Activated CD8-positive, alpha-beta memory T cell treated with anti-CD3 and anti-CD28 coated beads, Interleukin-2, amount 10 ng/mL, durations not matched to agents 7 days and 5 days (primary cell): ENCODE measurements at places on chromosomes 6 and 20. TPM values are rescaled to one million over a fixed set of nuclear protein-coding genes. Genes with fewer than 3 reads are reported as not detected.

ADGRF5 gene
- not detected for total RNA-seq

DNA sequence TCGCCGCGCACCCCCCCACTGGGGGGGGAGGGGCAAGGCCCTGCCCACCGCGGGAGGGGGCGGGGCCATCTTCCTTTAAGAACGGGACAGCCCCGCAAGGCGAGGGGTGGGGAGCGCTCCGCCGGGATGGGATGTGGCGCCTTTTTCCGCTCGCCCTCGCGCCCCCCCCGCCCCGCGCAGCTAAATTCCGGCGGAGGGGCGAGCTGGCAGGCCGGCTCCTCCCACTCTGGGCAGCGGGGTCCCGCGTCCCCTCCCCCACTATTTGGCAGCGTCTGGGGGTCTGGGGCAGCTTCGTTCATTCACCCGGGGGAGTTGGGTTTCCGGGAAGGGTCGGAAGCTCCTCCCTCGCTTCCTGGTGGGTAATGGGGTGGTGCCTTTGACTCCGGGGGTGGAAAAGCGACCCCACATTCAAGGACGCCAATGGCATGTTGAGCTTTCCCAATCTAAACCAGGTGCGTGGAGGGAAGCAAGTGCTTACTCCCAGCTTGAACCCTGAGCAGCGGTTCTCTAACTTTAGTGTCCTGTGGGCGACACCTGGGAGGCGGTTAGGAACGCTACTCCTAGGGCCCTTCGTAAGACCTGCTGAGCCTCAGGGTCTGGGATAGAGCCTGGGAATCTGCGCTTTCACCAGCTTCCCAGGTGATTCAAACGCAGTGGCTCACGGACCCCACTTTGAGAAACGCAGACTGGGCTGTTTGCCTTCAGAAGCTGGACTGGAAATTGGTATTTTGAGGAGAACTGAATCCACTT lies 927 bp downstream of the ASXL1 start:
- H3K4me3 ChIP-seq = peak overlapping the region; percentile 87
- peak overlapping the region; percentile 88 for H3K27ac ChIP-seq
- H3K4me1 ChIP-seq = peaks cover 72% of the 10 kb centered on the region
- DNase-seq = peak; percentile 86

DNA sequence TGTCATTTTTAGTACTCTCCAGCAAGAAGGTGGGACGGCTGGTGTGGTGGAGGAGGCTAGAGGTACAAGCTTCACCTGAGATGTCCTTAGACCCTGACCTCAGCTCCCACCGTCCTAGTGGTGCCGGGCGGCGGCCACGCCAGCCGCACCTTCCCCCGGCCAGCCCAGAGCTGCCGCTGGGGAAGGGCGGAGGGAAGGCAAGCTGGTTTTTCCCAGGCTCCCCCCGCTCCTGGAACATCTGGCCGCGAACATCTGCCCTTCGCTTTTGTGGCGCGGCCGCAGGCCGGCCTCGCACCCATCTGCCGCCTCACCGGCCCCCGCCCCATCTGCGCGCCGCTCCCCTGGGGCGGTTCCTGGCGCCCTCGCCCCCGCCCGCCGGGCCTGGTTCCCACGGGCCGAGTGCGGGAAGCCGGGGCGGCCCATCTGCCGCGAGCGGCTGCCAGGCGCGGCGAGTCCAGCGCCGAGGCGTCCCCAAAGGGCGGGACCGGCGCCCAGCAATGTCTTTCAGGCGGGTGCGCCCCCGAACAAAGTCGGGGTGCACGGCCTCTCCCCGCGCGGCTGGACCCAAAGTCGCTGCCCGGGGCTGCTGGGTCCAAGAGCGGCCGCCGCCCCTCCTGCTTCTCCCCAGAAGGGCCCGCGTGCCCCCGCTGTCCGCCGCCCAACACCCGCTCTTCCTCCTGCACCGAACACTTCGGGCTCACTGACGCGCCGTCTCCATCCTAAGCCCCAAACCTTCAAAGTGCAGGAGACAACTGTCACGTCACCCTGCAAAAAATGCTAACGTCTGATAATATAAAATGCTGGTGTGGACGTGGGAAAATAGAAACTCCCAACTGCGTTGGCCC lies 17.3 kb upstream of the ID1 start:
- H3K36me3 ChIP-seq = no peaks in the 10 kb centered on the region
- no peak for DNase-seq
- H3K4me3 ChIP-seq = peak overlapping the region; percentile 50
- no peak overlapping the region for H3K27ac ChIP-seq

- no peaks in the 10 kb centered on the region for H3K4me1 ChIP-seq
- no peaks in the 10 kb centered on the region for H3K36me3 ChIP-seq
- no peak for DNase-seq
- H3K4me3 ChIP-seq = no peak overlapping the region
Measured at GRCh38 chr6:41675992-41676391, 37.7 kb downstream of the MDFI start.

GRCh38 chr6:47478233-47479139 lies 897 bp downstream of the CD2AP start:
- H3K36me3 ChIP-seq = peaks cover 1% of the 10 kb centered on the region
- H3K4me3 ChIP-seq = peak overlapping the region; percentile 94
- H3K27me3 ChIP-seq = no peaks in the 10 kb centered on the region
- no peak for DNase-seq
- peaks cover 36% of the 10 kb centered on the region for H3K4me1 ChIP-seq

DNA sequence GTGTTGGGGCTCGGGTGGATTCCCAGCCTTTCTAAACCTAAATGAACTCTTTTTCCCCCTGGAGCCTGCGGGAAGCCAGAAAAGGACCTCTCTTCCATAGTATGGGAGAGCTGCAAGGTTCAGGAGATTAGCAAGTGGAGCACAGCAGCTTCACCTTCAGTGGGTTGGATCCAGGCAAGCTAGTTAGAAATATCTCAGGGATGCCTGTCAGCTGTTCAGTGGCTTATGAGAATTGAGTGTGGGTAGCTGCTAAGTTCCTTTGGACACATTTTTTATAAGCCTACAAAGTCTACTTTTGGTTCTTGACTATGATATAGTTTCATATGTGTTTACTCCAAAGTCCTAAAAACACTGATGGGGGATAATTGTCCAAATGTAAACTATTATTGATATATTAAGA lies 642.1 kb downstream of the EPM2A start:
- no peak for DNase-seq
- H3K27me3 ChIP-seq = peaks cover 7% of the 10 kb centered on the region
- H3K27ac ChIP-seq = no peak overlapping the region

- H3K27ac ChIP-seq = no peak overlapping the region
- H3K4me3 ChIP-seq = no peak overlapping the region
- peaks cover 3% of the 10 kb centered on the region for H3K4me1 ChIP-seq
Measured at GRCh38 chr20:10619427-10619826, 54.4 kb downstream of the JAG1 start.

- no peaks in the 10 kb centered on the region for H3K4me1 ChIP-seq
- peaks cover 6% of the 10 kb centered on the region for H3K27me3 ChIP-seq
- no peak overlapping the region for H3K27ac ChIP-seq
- no peak overlapping the region for H3K4me3 ChIP-seq
- no peak for DNase-seq
Measured at GRCh38 chr6:56370127-56370540, 122.8 kb upstream of the COL21A1 start.
